Right lung (tissue), 10 donors: ENCODE measurements at places on chromosomes 3 and 15. TPM values are rescaled to one million over a fixed set of nuclear protein-coding genes. Genes with fewer than 3 reads are reported as not detected.

BLM gene
- polyA plus RNA-seq = 8.5 TPM

ZDHHC19 gene
- polyA plus RNA-seq = not detected

MORC1 gene
- not detected for polyA plus RNA-seq

SLC28A1 gene
- 0.13 TPM for polyA plus RNA-seq

WDR93 gene
- polyA plus RNA-seq = 1.9 TPM
